ENCODE measurements at places on chromosomes 5 and 9.

DNA sequence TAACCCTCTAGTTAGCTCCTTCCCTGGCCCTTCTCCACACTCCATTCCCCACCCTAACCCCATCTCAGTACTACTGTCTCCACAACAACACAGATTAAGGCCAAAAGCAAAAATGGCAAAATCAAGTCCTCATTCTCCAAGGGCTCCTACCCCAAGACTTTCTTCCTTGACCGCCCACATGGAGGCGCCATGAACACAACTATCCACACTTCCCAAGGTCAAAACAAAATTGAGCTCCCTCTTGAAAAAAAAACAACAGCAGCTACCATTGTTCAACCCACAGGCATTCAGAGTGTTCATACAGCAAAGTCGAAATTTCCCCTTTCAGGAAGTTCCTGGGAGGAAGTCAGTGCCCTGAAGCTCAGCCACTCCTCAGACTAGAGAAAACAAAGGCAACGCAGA is 54.4 kb downstream of the GNAQ start:
- peak; percentile 26 for DNase-seq

GRCh38 chr5:150245111-150245789 is 44.3 kb downstream of the CAMK2A start:
- no peak for DNase-seq

GRCh38 chr9:17614903-17615302 is 36.0 kb downstream of the SH3GL2 start:
- no peak for DNase-seq

- no peak for DNase-seq
Observed at GRCh38 chr5:108788142-108788541, 40.4 kb downstream of the FER start.

- DNase-seq = no peak
Observed at GRCh38 chr5:56247592-56247991, 14.5 kb upstream of the ANKRD55 start.

GRCh38 chr5:146867996-146868708 is 10.4 kb downstream of the PPP2R2B start:
- DNase-seq = no peak

GRCh38 chr5:38524022-38524421 is 32.4 kb downstream of the LIFR start:
- DNase-seq = no peak

- DNase-seq = no peak
Observed at GRCh38 chr5:43420241-43420640, 8.1 kb upstream of the CCL28 start.

DNA sequence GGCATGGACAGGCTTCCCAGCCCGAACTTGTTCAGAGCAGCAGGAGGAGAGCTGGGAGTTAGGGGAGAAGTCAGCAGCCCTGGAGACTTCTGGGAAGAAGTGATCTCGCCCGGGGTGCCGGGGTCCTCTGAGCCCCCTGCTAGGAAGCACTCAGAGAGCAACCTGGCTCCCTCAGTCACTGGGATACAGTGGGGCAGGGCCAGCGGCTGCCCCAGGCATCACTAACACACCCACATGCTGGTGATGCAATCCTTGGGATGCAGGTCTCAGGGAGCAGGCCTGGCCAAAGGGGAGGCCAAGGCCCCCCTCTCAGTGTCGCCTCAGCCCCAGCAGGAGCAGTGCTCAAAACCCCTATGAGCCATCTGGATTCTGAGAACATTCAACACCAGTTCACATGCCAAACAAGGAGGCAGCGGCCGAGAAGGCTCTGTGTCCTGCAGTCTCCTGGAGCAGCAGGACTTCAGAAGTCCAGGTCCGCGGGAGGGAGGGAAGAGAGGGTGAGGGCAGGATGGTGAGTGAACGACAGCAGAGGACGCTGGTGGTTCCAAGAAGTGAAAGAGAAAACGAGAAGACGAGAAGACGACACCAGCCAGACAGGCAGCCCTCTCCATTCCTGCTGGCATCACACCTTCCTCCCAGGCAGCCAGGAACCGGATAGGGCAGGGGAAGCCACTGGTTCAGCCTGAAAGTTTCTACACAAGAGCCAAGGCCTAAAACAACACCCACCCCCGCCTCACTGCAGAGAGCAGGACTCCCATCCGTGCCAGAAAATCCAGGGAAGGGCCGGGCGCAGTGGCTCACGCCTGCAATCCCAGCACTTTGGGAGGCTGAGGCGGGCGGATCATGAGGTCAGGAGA is 2.3 kb downstream of the PNPLA7 start:
- DNase-seq = no peak

- no peak for DNase-seq
Observed at GRCh38 chr5:169149317-169149716, 151.6 kb downstream of the SLIT3 start.

- no peak for DNase-seq
Observed at GRCh38 chr5:7916171-7916804, 47.3 kb downstream of the MTRR start.

- DNase-seq = no peak
Observed at GRCh38 chr5:72407541-72407940, 87.4 kb downstream of the PTCD2 start.

DNA sequence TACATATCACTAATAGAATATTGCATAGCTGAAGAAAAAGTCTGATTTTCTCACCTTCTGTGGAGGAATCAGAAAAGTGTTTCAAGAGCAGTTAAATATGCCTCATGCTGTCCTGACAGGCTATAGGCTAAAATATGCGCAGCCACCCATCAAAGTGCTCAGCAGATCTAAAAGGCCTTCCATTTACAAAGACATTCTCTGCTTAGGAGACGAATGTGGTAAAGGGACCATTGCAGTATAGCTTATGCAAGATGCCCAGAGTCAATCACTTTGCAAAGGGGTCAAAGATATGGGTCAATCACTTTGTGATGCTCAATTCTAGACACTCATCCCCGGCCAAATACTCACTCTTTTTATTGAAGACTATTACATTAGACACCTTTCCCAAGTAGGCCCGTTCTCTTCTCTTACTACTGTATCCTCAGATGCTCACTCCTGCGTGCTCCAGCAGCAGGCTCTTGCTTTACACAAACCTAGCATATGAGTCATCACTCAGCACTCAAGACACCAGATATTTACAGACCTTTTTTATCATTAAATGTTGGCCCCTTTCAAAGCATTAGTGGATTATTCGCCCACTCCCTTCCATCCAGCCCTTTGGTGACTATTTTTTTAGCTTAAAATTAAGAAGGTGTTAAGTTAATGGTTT is 568.2 kb upstream of the CDH18 start:
- no peak for DNase-seq

- no peak for DNase-seq
Observed at GRCh38 chr5:87069974-87070608, 197.6 kb upstream of the RASA1 start.

DNA sequence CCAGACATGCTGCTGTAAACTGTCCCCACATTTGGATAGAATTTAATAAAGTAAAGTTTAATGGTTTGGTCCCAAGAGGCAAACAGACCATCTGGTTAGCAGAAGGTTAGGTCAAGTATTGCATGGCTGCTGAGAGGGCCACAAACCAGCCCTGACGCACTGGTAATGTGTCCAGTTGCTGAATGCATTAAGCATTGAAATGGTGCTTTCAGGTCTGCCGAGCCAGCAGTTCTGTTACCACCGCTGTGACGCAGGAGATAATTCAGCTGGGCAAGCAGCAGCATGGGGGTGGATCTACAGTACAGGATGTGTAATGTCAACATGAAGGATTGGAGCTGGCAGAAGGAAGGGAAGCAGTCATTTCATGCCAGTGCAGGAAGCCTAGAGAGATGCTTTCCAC is 16.0 kb downstream of the ZNF462 start:
- DNase-seq = no peak

DNA sequence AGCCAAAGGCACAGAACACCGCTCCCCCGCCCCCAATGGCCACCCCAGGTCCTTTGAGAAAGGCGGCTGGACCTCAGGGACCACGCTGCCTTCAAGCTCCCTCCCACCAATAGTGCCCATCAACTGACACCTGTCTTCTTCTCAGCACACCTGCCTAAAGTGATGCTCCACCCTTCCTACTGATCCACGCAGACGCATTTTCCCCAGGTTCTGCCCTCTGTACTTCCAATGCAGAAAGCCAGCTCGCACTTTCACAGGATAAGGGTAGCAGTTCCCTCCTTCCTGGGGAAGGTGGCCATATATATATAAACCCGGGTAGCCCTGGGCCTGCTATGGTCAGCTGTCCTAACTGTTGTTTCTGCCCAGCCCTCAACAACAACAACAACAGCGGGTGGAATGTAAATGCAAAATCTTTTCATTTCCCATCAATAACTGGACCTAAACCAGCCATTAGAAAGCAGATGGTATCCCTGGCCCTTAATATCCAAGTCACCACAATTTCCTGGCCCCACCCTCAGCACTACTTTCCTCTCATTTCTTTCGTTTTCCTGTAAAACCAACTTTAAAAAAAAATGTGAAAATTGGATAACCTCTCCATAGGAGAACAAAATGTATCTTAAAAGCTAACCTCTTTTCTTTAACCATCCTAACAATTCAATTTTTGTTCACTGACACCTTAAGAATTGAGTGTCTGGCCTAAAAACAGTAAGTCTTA is 1.7 kb downstream of the GOLM1 start:
- DNase-seq = no peak

- no peak for DNase-seq
Observed at GRCh38 chr5:25448190-25448621, 803.4 kb upstream of the CDH10 start.

GRCh38 chr9:127716412-127716811 is 533 bp downstream of the TTC16 start:
- DNase-seq = no peak

Data from effector CD4-positive, alpha-beta T cell (primary cell).